GM04504 (cell line): ENCODE measurements at places on chromosomes 12 and 14.

GRCh38 chr14:97462081-97462480, 664.9 kb downstream of the VRK1 start:
- no peak for DNase-seq

GRCh38 chr12:75305412-75306332, 24.5 kb downstream of the CAPS2 start:
- no peak for DNase-seq

GRCh38 chr12:124326871-124327270, 32.0 kb downstream of the RFLNA start:
- DNase-seq: no peak

DNA sequence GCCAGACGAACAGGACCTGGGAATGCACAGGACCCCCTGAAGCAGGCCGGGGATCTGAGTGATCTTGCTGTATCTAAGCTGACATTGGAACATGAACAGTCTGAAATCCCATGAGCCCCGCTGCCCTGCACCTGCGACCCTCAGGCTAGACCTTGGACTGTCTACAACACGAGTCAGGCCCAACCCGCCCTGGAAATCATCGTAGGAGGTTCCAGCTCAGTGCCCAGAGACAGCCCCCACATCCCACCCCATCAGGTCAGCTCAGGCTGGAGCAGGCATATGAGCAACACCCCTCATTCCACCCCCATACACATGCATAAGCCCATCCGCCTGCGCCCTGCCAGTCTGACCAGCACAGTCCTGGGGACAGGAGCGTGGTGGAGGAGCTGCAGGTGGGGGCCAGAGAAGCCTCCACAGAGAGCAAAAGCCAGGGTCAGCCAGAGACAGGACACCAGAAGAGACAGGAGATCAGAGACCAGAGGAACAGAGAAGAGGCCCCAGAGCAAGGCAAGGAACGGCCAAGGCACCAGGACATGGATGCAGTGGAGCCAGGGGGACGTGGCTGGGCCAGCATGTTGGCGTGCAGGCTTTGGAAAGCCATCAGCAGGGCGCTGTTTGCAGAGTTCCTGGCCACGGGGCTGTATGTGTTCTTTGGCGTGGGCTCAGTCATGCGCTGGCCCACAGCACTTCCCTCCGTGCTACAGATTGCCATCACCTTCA, at the start of gene AQP6:
TSS of gene AQP6 (plus strand) at position 307 of the 720 bp plus-strand sequence. CDS start at position 534, 227 bp downstream.
- DNase-seq: no peak

GRCh38 chr14:79136071-79137044, 966.2 kb downstream of the NRXN3 start:
- no peak for DNase-seq

- no peak for DNase-seq
Measured at GRCh38 chr14:96097752-96098151, 58.6 kb downstream of the C14orf132 start.

GRCh38 chr14:55188686-55189295, 2.6 kb downstream of the DLGAP5 start:
- DNase-seq: no peak

- no peak for DNase-seq
Measured at GRCh38 chr14:88866305-88866704, 41.9 kb downstream of the TTC8 start.

GRCh38 chr14:102208741-102209140, 69.0 kb downstream of the WDR20 start:
- DNase-seq: no peak

GRCh38 chr12:122980183-122981035, at the start of gene ARL6IP4:
ARL6IP4 (plus strand) TSS chr12:122980681; CDS start chr12:122981140, 459 bp downstream.
- peak; percentile 30 for DNase-seq

DNA sequence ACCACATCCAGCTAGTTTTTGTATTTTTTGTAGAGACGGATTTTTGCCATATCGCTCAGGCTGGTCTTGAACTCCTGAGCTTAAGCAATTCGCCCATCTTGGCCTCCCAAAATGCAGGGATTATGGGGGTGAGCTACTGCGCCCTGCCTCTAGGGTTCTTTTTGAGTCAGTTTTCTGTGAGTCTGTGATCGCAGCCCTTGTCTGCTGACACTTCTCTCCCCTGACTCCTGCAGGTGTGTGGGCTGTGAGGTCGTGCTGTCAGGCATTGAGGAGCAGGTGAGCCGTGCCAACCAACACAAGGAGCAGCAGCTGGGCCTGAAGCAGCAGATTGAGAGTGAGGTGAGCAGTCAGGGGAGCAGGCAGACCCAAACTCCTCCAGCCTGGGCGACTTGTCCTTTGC, 6.3 kb downstream of the COPS7A start:
- no peak for DNase-seq

- no peak for DNase-seq
Measured at GRCh38 chr14:77257700-77258099, 13.3 kb downstream of the NGB start.

DNA sequence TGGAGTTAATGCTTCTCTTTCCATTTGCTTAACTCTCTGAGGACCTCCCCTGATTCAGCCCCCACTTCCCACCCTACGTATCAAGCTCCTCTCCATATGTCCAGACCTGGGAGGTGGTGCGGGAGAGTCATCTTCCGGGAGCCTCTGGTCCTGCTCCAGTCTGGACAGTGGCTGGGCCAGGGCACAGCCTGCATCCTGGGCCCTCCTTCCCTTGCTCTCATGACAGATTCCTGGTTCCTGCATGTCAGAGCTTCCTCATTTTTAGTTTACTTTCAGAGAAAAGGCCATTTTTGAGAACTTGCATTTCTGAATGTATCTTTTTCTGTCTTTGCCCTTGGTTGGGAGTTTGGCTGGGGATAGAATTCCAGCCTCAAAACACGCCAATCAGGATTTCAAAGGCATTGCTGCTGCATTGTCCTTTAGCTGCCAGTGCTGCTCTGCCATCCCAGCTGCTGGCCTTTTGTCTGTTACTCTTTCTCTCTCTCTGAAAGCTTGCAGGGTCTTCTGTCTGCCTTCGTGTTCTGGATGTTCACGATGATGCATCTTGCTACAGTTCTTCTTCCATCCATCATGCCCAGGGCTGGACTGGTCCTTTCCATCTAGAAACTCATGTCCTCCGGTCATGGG, 54.7 kb downstream of the SLC6A12 start:
- DNase-seq: no peak

DNA sequence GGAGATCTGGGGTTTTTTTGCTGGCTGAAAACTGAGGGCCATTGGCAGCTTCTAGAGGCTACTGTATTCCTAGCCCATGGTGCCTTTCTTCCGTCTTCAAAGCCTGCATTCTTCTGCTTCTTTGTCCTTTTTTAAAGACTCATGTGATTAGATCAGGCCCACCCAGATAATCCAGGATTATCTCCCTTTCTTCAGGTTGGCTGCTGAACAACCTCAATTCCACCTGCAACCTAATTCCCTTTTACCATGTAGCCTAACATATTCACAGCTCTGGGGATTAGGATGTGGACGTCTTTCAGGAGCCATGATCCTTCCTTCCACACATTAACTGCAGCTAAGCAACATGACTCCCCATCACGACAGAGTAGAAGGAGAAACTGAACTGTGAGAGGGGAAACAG, 985.5 kb downstream of the DIO2 start:
- DNase-seq: no peak

- no peak for DNase-seq
Measured at GRCh38 chr14:36173161-36173560, 3.4 kb downstream of the PTCSC3 start.

- DNase-seq: no peak
Measured at GRCh38 chr14:77375973-77376770, 722 bp downstream of the TMED8 start.

- DNase-seq: no peak
Measured at GRCh38 chr12:93970900-93971688, 177.3 kb upstream of the PLXNC1 start.

DNA sequence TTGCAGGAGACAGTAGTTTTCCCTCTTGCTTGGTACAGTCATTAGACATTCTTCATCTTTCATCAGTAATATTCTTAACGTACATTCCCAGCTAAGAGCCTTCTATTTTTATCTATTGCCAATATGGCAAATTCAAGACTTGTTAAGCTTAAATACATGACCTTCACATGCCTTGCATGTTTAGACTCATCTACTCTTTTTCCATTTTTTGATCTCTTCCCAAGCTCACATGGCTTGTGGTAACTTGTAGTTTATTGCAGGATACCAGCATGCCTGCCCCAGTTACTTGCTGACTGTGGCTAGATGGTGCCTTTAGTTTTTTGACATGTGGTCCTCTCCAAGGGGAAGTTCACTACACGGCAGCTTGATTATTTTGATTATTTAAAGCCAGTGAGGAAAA, 729.0 kb downstream of the SLC6A15 start:
- no peak for DNase-seq

GRCh38 chr12:80101126-80101525, 1.8 kb downstream of the OTOGL start:
- no peak for DNase-seq

DNA sequence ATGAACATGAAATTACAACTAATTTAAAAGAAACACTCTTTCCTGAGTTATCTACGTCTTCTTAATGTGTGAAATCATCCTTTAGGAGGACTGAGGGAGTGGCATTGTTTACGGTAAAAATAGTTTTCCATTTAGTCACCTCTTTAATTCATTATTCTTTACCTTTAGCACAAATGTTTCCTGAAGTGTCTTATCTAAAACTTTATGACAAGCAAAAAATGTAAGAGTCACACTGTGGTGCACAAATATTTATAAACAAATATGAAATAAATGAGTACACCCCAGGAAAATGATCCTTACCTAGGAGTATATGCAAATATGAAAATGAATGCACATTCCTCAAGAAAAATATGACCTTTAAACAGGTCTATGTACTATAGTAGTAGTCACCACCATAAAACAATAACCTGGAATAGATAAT, 104.6 kb downstream of the PTPRR start:
- no peak for DNase-seq

DNA sequence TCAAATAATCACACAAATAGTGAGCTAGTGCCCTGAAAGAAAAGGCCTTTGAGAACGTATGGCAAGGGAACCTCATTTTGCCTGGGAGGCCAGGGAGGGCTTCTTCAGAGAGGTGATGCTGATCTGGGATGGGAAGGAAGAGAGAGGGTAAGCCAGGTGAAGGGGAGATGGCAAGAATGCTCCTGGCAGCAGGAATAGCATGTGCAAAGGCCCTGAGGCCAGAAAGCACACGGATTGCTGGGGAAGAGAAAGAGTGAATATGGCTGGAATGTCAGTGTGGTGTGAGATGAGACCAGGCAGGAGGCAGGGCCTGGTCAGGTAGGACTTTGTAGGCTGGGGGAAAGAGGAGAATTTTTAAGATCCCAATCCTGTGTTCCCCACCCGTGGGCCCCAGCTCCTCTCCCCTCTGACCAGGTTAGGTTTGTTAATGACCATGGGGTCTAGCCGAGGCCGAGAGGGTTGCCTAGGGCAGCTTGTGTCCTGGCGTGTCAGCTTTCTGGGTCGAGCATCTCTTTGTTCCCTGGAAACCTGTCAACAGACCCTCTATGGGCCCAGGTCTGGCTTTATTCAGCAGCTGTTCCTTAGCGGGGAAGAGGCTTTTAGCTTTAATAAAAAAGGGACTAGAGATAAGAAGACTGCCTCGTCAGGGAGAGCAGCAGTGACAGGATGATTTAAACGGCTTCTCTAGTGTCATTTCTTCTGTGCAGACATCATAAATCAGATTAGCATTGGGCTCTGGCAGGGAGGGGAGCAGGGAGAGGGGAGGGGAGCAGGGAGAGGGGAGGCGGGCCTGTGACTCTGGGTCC, 123.4 kb downstream of the ADCK1 start:
- DNase-seq: no peak

DNA sequence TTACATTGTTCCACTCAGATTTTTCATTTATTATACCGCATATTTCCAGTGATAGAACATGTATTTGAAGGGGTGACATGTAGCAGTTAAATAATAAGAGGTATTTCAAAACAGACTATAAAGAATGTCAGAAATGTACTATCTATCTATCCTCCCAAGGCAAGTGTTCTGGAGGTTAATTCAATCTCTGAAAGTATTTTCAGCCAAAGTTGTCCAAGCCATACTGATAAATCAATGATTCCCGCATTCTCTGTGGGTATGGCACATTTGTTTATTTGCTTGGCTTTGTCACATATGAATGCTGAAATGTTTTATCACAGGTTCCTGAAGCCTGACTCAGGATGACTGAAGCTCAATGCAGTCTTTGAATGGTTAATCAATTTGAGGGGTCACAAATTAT, 35.8 kb downstream of the KCNH5 start:
- no peak for DNase-seq

GRCh38 chr14:51430633-51431032, 190.6 kb downstream of the TMX1 start:
- no peak for DNase-seq

DNA sequence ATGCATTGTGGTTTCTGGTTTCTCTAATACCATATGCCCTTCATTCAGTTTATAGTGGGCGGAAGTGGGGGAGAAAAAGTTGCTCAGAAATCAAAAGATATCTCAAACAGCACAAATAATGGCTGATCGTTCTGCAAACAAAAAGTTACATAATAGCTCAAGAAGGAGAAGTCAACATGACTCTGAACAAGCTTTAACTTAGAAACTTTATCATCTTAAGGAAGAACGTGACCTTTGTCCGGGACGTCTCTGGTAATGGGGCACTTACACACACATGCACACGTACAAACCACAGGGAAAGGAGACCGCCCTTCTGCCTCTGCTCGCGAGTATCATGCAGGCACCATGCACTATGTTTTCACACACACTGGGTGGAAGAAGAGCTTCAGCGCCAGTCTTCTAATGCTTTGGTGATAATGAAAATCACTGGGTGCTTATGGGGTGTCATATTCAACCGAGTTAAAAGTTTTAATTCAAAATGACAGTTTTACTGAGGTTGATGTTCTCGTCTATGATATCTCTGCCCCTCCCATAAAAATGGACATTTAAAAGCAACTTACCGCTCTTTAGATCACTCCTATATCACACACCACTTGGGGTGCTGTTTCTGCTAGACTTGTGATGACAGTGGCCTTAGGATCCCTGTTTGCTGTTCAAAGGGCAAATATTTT, 4.7 kb downstream of the FOS start:
- peak; percentile 24 for DNase-seq

- no peak for DNase-seq
Measured at GRCh38 chr12:11633968-11634367, 15.5 kb upstream of the ETV6 start.

DNA sequence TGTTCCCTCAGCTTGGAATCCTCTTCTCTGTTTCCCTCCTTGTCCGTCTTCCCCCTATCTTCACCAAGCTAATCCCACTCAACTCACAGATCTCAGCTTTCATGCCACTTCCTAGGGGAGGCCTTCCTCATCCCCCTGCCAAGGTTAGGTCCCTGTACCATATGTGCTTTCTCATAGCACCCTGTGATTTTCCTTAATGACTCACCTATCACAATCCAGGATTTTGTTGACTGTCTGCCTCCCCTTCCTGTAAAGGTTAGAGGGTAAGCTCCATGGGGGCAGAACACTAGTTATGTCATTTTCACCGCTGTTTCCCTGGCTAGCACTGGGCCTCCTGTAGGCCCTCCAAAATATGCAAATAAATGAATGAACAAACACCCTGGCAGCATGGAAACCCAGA, 57.6 kb downstream of the CRADD start:
- no peak for DNase-seq

GRCh38 chr14:96102081-96102856, 63.1 kb downstream of the C14orf132 start:
- DNase-seq: no peak

DNA sequence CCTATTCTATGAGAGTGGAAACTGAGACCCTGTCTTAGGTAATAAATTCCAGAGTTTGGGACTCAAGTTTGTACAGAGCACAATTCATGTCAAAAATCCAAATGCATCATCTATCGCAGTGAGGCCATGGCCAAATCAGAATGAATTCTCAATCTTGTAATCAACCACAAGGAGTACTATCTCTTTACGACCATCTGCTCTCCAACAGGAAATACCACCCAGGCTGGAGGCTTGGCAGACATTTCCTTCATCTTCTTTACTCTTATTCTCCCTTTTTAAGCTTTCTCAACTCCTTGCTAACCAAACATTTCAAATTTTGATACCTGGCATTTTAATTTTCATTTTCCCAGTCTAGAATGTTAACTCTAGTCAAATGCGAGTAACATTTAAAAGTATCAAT, 32.7 kb upstream of the RNU6-7 start:
- DNase-seq: no peak
